Stimulated activated CD4-positive, alpha-beta T cell treated with anti-CD3 and anti-CD28 coated beads, Interleukin-1b, Interleukin-23, amount 100 ng/mL, for 24 hours (primary cell): ENCODE measurements at places on chromosomes 2 and 18.

- DNase-seq = no peak
Observed at GRCh38 chr2:215900843-215901242, 112.5 kb downstream of the MREG start.

DNA sequence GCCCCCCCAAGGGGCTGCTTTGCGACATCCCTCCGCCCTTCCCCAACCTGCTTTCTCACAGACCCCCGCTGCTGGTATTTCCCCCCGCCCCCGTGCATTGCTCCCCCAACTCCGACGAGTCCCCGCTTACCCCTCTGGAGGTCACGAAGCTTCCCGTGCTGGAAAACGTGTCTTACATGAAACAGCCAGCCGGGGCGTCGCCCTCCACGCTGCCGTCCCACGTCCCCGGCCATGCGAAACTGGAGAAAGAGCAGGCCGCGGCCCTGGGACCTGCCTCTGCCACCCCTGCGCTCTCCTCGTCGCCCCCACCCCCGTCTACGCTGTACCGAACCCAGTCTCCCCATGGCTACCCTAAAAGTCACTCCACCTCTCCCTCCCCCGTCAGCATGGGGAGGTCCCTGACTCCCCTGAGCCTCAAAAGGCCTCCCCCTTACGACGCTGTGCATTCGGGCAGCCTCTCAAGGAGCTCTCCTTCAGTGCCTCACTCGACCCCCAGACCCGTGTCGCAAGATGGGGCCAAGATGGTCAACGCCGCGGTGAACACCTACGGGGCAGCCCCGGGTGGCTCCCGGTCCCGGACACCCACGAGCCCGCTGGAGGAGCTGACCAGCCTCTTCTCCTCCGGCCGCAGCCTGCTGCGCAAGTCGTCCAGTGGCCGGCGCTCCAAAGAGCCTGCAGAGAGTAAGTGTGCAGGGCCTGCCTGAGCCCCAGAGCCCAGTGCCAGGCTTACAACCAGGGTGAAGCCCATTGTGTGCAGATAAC, 183.0 kb downstream of the NYAP2 start:
- DNase-seq = no peak

- DNase-seq = no peak
Observed at GRCh38 chr2:20737505-20737904, 70.6 kb downstream of the GDF7 start.

- DNase-seq = no peak
Observed at GRCh38 chr2:183371545-183371944, 247.3 kb downstream of the NUP35 start.

- DNase-seq = no peak
Observed at GRCh38 chr2:111633643-111634042, 250.3 kb downstream of the ANAPC1 start.

GRCh38 chr2:105417857-105418436, 19.1 kb upstream of the FHL2 start:
- no peak for DNase-seq

GRCh38 chr2:39781697-39782096, 2.6 kb upstream of the THUMPD2 start:
- DNase-seq = no peak

DNA sequence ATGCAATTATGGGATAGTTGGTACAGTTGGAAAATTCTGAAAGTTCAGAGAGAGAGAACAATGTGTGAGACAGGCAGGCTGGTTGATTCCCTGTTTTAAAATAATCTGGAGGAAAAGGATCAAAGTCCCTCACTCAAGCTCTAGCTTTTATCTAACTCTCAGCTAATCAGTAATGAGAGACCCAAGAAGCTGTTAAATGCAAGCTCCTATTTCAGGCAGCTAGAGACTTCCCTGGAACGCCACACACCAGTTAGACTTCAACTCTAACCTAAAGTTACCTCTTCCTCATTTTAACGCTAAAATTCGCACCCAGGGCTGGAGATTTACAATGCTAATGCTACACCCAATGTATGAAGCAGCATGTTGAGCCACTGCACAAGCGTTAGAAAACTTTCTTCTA, 243.1 kb downstream of the EN1 start:
- no peak for DNase-seq

DNA sequence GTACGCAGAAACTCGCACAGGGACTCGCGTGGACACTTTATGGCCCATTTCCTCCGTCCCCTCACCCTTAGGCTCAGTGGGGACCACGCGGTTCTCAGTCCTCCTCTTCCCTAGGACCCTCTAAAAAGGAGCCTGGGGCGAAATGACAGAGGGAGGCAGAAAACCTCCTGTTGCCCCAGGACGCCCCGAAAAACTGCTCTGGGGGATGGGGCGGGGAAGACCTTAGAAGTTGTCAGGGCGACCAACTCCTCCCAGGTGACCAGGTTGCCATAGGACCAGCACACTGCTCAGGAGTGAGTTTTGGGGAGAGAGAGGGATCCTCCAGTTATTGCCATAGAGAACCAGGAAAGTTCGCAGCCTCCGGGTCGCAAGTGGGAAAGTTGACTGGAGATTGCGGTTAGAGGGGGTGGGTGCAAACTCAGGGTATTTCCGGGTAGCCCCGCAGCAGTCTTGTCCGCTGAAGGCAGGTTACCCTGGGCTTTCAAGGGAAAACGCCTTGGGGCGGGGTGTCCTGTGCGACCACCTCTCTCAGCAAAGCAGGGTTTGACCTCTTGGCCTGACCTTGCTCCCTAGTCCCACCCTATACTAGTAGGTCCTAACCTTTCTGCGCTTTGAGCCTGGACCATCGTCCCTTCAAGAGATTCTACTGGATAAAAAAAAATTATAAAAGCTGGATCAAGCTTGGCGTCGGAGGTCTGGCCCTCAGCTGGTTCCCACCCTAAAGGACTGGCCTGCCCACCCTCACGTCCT, 7.8 kb upstream of the PAX3 start:
- no peak for DNase-seq

- DNase-seq = no peak
Observed at GRCh38 chr18:50203801-50204604, 9.1 kb upstream of the MYO5B start.
